ENCODE measurements at places on chromosomes 2 and 18.

DNA sequence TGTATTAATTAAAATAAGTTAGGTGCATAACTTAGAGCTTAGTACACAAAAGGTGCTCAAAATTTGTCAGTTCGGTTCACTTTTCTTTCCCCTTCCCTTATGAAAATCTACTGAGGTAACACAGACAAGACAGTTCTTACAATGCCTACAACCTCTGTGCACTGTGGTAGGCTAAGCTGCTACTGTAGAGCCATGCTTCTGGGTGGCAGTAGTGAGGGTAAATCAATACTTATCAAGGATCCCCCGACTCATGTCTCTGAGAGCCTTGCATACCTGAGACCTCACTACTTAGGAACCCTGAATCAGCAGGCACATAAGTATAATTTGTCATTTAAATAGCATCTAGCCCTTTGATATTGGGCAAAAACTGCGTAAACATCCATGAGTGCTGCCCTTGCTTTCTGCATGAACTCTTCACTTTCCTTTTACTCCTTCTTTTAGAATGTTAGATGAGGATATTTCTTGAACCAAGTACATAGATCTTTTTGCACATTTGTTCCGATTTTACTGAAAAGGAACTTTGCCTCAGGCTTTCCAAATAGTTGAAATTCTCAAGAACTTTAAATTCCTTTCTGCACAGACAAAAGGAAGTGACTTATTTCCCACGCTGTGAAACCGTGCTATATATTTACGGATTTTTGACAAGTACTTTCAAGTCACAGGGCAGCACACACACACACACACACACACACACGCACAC is 234.4 kb downstream of the TRIB2 start:
- no peak for DNase-seq

DNA sequence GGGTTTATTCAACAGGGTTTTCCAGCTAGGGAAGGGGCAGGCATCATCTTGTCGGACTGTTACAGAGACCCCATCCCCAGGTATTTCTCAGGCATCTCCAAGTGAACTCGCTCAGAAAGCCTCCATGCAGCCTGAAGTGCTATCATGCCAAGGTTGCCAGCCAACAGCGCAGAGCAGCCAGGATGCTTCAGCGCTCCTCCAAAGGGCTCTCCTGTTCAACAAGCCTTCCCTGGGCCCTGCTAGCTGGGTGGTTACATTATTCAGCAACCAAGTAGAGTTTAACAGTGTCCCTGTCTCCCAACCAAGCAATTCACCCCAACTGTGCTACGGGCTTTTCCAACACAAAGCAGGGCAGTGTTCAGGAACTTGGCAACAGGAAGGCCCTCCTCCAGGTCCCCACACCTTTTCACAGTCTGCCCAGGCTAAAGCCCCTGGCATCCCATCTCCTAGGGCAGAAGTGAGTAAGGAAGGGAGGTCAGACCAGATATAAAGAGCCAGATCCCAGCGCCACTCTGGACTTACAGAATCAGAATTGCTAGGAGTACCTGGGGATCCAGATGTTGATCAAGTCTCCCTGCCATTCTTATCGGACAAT is 52.9 kb downstream of the ZBTB7C start:
- DNase-seq = no peak

GRCh38 chr2:216242365-216242764 is 129.9 kb downstream of the MARCHF4 start:
- peak; percentile 86 for DNase-seq

- DNase-seq = no peak
Observed at GRCh38 chr2:237289139-237289538, 124.8 kb downstream of the COL6A3 start.

DNA sequence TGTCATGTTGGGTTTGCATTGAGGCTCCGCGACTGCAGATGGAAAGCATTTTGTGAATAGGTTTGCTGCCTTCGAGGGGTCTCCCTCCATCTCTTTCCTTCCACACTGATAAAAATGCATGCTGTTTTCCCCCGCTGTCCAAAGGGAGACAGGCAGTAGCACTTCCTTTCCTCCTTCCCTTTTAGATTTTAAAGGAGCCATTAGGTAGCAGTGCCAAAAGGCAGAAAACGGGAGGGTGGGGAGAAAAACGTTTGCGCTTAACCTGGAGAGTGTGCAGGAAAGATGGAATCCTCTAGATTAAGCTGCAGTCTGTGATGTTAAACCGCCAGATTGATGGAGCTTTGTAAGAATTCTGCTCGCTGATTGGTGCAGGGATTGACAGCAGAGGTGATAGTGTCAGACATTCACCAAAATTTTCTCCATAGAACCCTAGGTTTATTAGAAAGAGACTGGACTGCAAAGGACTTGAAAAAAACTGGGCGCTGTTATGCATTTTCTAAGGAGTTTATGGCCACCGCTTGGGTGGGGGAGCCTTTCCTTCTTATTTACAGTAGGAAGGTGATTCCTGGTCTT is 688 bp downstream of the MAPRE2 start:
- peak; percentile 79 for DNase-seq

DNA sequence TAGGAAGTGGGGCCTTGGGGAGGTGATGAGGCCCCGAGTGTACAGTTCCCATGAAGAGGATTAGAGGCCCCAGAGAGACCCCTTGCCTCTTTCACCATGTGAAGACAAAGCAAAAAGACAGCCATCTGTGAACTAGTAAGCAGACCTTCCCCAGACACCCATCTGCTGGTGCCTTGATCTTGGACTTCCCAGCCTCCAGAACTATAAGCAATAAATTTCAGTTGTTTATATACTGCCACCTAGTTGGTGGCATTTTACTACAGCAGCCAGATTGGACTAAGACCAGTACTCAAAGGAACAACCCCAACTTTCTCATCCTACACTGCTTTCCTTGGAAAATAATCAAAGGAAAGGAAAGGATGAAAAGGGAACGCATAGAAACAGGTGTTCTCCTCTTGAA is 27.9 kb upstream of the CREG2 start:
- no peak for DNase-seq
